ENCODE measurements at places on chromosomes 5 and 9.

DNA sequence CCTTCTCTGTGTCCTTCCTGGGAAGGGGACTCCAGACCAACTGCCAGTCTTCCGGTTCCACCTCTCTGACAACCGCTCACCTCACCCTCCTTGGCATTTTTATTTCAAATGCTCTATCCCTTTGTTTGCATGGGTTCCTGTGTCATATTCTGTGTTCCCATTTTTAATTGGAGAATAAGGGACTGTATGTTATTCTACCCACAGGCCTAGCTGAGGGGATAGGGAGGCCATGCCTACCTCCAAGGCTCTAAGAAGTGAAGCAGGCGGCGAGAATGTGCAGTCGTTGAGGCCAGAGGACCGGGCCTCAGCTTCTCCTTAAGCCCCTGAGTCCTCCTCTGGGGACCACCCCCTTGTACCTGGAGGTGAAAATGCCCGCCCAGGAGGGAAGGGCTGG is 936 bp upstream of the WDR5 start:
- DNase-seq = no peak

DNA sequence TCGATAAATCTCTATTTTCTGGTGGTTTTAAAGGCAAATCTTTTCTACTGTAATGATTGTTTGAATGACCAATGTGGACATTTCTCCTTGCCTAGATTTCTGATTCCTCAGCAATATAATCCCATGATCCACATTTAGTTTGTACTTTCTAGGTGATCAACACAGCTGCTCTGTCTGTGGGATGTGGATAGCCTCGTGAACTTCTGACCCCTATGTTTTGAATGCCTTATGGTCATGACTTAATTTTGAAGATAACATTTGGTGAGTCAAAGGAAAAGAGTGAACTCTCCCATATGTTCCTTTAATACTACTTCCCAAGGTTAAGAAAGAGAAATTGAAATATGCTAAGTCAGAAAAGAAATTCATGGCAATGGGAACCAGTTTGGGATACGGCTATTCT is 147.5 kb downstream of the CAVIN4 start:
- DNase-seq = no peak

GRCh38 chr5:126274076-126274762 is 149.0 kb upstream of the GRAMD2B start:
- DNase-seq = no peak

DNA sequence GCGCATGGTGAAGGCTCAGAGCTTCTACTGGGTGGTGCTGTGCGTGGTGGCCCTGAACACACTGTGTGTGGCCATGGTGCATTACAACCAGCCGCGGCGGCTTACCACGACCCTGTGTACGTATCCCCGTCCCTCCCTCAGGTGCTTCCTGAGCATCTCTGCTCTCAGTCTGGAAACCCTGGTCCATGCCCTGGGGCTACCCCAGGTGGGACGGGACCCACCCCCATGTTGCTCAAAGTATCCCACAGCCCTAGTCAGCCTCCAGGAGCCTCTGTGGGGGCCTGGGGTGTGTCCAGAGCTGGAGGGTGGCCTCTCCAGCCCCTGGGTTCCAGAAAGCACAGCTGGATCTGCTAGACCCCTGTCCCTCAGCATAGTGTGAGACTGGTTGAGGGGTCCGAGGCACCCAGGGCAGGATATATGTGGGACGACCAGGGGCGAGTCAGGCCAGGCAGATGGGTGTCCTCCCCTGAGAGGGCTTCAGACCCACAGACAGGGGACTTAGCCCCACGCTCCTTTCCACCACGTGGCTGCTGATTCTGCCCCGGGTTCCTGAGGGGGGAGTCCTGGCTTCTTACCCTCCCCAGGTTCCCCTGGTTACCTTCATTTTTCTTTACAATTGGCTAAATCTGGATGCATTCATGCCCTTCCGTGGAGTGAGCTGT is 94.0 kb downstream of the CACNA1B start:
- no peak for DNase-seq

GRCh38 chr5:138438724-138439476 is at the start of gene REEP2:
TSS of gene REEP2 (plus strand) at chr5:138439057. CDS start at chr5:138439209, 152 bp downstream.
- no peak for DNase-seq

- DNase-seq = no peak
Observed at GRCh38 chr5:113056988-113057387, 80.4 kb downstream of the DCP2 start.

DNA sequence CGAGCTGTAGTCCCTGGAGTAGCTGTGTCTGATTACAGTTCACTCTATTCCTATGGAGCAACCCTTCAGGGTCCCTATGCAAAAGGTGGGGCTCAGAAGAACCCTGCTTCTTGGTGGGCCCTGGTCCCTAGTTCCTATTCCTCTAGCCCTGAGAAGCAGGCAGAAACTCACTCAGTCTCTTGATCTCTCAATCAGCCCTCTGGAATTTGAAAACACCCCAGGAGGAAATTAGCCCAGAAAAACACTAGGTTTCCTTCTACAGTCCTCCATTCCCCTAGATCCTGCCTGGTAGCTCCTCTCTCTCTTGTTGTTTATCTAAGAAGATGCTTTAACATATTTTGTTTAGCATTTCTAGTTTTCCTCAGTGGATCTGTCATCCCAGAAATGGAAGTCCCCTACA is 7.6 kb downstream of the RGS3 start:
- no peak for DNase-seq

DNA sequence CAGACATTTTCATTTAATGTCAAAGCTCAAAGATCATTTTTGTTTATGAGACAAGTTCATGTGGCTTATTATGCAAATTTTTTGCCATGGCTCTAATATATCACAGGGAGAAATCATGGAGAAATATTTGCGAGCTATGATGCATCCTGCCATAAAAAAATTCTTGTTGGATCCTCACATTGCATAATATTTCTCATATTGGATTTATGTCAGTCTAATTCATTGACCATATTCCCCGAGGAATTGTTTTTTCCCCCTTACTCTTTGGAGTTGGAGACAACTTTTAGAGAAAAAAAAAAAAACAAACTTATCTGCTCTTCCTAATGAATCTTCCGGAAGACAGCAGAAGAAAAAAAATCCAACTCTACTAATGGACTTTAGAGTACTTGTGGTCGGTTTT is 4.3 kb downstream of the ZNF462 start:
- no peak for DNase-seq

- DNase-seq = no peak
Observed at GRCh38 chr9:96129747-96130146, 172.2 kb downstream of the HSD17B3 start.

GRCh38 chr5:150780187-150780692 is 1.7 kb downstream of the SMIM3 start:
- no peak for DNase-seq

DNA sequence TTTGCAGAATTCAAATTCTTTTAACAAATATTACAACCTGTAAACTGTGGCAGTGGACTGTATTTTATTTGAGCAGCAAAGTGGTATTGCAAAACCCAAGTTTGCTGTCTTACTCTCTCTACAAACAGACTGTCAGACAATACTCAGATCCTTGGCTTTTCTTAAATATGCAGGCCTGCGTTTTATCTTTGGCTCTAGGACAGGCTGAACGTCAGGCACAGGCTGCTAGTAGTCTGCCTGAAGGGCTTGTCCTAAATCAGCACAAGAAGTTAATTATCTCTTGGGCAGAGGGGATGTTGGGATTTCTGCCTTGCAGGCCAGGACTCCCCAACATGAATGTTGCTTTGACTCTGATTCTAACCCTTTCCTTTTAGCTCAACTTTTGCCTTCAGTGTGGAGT is 147.5 kb downstream of the SLIT3 start:
- no peak for DNase-seq

DNA sequence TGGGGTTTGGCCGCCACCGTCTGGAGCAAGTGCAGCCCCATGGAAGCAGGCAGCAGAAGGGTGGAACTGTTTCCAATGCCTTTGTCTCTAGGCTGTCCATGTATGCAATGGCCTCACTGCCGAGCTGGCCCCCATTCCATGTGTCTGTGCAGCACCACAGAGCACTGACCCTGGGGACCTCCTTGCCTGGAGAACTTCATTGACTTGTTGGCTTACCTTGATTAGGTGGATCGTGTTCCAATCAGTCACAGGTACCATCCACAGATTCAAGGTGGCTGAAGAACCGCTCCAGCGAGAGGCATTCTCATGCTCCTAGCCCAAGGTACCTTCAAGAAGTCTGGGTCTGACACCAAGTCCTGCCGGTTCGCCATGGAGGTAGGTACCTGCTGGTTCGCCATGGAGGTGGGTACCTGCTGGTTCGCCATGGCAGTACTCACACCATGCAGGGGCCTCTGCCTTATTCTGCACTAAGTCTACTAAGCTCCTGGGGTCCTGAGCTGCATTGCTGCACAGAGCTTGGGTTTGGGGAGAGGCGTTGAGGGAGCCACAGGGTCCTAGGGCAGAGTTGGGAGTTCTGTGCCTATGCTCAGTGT is 358.3 kb upstream of the IRX1 start:
- DNase-seq = no peak
